Stimulated activated CD4-positive, alpha-beta T cell treated with anti-CD3 and anti-CD28 coated beads, Interleukin-2, amount 100 ng/mL, for 4 hours (primary cell): ENCODE measurements at places on chromosomes 11 and 22.

DNA sequence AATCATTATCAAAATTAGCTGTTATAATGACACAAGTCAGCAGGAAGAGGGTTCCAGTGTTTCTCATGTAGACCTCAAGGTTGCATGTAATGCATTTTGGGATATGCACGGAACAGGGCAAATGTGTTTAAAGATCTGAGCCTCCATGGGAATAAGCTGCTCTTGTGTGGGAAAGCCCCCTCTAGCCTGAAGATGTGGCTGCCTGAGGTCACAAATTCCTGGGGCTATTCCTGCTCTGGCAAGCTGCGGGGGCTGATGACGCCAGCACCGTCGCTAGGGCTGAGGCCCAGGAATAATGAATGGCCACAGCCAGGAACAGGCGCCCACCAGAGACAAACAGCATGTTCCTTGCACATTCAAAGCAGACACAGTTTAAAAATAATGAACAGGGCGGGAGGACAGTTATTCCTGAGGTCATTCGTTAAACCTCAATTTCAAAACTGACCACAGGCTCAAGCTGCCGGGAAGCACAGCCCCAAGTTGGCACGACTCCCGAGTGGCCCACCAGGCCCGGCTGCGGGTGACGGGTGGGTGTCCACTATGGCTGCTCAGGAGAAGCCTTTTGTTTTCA lies 11.7 kb downstream of the OSBPL5 start:
- DNase-seq, result no peak

DNA sequence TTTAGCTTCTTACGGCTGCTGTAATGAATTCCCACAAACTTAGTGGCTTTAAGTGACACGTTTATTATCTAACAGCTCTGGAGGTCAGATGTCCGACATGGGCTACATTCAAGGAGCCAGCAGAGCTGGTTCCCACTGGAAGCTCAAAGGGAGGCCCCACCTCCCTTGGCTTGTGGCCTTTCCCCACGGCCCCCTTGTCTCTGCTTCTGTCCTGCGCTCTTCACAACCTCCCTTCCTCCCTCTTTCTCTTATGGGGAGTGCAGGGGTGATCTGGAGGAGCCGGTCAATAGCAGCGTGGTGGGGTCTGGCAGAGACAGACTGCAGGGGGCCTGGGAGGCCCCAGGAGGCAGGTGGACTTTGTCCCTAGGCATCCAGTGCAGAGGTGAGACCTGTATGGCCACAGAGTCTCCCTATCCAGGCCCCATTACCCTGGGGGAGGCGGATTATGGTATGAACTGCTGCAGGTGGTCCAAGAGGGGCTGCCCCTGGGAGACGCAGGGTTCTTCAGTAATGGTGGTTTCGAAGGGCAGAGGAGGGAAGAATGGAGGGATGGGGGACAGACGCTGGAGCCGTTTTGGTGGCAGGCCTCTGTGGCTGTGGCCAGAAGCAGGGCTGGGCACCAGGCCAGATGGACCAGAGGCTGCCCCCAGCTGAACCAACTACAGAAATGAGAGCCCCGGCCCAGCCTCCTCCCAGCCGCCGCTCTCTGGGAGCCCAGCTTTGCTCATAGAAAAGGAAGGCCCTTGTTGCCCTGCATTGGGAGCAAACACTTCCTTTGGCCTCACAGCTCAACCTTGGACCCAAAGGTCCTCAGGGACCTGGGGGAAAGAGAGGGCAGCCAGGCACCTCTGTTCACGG lies 30.7 kb upstream of the KCNQ1OT1 start:
- no peak for DNase-seq

DNA sequence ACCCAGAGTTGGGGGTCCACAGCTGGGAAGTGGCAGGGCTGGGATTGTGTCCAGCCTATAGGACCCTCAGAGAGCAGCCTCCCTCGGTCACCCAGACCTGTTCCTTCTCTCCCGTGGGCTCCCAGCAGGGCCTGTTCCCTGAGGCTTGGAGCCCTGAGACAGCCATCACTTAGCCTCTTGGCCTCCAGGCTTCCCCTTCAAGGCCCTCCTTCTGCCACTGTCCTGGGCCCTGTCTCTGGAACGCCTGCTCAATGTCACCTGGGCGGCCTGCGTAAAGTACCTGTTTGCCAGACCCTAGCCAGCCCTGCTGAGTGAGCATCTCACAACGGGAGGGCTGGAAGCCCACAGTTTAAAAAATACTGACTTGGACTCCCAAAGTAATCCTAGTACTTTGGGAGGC lies 6.5 kb downstream of the MGAT3 start:
- DNase-seq, result no peak

- DNase-seq, result no peak
Observed at GRCh38 chr11:59247531-59248227, 35.0 kb upstream of the MPEG1 start.

- DNase-seq, result no peak
Observed at GRCh38 chr22:20034143-20034542, 13.2 kb downstream of the TANGO2 start.

DNA sequence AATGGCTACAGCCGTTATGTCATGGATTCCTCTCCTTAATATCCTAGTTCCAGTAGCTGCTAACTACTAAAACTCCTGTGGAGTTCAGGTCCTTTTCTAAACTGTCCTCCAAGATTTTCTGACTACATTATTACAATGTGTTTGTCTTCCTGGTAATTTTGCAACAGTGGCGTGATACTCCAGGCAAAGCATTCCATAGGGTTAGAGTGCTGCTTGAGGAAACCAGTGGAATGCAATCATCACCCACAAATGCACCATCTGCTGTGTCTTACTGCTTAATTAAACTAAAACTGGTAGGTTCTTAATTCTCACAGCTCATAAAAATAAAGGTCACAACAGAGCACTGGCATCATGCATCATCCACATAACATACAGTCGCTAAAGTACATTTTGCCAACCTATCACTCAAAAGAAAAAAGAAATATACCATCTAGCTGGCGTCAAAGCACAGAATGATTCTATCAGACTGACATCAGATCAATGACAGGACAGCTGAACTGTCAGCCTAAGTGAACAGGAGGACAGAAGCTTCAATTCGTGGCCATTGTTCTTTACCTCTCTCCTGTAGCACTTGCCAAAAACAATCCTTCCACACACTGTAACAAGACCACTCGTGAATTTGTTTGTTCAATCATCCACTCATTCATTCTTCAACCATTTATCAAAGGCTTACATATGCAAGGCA lies 182.5 kb downstream of the CADM1 start:
- DNase-seq, result no peak

GRCh38 chr11:45209891-45210699 lies 63.7 kb downstream of the PRDM11 start:
- no peak for DNase-seq

DNA sequence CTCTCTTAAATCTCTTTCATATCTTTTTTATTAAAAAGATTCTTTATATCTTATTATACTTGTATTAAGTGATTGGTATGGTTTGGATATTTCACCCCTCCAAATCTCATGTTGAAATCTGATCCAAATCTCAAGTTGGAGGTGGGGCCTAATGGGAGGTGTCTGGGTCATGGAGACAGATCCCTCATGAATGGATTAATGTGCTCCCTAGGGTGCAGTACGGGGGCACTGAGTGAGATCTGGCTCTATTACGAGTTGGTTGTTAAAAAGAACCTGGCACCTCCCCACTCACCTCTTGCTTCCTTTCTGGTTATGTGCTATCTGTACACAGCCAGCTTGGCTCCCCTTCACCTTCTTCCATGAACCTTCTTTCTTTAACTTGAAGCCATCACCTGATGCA lies 149.6 kb downstream of the CWF19L2 start:
- DNase-seq, result no peak

DNA sequence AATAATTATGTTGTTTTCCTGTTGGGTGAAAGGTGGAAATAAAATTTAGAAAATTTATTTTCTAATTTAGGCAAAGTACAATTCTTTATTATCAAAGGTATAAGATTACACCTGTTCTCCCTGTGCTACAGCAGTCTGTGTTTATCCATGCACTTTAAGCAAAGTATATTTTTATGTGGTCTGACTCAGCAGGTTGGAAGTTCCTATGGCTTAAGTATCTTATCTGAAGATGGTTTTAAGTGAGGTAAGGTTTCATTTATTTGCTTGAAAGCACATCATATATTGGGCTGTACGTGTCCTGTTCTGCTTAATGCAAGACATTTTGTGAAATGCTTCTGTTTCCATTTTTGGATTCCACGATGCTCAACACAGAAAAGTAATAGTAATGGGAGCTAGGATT lies 14.6 kb downstream of the PPME1 start:
- DNase-seq, result no peak

- no peak for DNase-seq
Observed at GRCh38 chr22:38397189-38398085, 57.6 kb downstream of the KCNJ4 start.

DNA sequence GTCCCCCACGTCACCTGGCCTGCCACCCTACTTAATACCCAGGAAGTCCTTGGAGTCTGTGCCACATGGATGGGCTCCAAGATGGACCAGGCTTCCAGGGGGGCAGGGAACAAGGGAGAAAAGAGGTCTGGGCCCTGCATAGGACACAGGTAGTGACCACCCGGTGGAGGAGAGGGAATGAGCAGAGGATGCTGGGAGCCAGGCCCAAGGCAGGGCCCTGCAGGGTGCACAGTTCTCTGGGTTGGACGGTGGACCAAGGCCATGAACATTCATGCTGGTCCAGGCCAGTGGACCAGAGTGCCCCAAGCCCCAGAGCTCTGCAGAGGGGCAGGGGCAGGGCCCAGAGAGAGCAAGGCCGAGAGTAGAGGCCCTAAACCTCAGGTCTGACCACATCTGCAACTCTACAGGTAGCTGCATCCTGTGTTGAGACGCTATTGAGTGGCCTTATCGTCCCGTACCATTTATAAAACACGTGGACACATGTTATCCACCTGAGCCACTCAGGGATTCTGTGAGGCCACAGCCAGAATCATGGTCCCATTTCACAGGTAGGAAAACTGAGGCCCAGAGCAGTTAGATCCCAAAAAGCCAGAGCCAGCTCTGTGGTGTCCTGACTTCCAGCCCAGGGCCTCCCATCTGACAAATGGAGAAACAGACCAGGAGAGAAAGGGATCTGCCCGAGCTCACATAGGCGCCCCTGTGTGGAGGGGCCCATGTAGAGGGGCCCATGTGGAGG lies 46.4 kb downstream of the IGLL5 start:
- no peak for DNase-seq

DNA sequence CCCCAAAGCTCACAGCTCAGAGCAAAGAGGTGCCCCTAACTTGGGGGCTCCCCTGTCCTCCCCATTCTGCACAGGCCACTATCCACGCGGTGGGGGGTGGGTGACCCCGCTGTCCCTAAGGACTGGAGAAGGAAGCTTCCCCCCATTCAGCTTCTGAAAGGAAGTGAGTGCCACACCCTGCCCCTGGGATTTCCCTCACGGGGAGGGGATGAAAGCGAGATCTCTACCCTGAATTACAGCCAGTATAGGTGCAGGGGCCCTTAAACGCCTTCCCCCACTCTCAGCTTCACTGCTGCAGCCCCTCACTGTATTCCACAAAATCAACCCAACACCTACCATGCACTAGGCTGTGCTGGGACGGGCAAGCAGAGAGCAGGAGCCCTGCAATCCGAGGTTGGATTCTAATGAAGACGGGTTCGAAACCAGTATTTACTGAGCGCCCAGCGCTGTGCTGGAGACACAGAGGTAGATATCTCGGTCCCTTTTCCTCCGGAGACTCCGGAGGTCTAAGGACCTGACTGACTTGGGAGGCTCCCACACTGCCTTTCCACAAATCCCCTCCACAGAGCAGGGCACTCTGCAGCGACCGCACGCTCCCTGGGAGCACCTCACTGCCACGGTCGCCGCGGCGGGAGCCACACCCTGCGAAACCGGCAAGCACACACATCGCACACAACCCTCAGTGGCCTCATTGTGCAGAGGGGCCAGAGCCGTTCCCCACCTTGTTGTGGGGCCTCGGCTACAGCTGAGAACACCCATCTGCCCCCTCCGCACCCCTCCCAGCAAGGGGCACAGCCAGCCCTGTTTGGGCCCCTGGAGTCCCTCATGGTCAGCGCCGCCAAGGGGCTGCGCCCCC lies 1.8 kb downstream of the AHNAK start:
- DNase-seq, result no peak

- no peak for DNase-seq
Observed at GRCh38 chr11:64124147-64124546, 41.8 kb downstream of the MACROD1 start.

GRCh38 chr11:5277807-5278382 lies 8.2 kb upstream of the HBE1 start:
- DNase-seq, result no peak

DNA sequence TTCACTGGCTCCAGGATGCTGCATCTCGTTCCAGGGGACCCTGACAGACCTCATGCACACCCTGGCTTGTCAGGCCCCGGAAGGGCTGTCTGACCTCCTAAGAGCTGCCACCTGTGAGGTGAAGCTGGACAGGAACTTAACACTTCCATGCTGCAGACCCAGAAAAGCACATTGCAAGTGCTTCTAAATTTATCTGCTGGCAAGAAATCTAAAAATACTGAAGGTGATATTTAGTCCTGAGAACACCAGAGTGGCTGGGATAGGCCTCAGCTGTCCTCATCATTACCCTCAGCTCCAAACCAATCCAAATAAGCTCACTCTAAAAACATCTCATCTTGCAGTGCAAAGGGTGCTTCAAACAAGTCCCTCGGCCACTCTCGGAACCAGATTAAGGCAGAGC lies 46.7 kb downstream of the ABTB2 start:
- no peak for DNase-seq

DNA sequence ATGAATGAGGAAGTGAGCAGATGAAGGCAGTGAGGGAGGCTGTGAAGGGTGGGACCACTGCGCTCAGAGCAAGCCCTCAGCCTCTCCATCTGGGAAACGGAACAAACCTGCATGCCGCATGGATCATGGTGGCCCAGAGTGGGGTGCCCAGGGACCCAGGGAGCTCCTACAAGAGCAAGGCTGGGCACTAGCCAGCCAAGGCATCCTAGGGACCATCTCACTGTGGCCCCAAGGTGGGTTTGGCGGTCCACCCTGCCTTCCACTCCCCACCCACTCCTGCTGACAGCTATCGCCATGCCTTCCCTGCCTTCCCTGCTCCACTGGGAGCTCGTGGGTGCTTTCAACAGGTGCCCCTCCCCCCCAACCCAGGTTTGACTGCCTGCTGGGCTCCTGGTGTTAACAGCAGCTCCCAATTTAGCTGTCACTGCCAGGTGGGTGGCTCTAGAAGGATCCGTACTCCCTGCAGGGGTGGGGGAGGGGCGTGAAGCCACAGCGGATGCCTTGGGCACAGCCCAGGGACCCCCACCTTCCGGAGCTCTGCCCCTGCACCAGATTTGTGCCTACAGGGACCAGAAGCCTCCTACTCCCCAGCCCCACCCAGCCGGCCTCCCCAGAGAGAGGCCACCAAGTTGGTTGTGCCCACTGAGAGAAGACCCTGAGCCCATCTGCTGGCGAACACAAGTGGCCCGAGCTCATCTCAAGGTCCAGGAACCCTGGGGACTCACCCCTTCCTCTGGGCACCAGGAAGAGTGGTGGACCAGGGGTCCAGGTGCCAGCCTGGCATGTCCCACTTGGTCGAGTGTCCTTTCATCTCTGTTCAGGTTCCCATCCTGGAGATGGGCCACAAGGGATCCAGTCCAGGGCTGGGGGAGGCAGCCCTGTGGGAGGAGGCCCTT lies 29.7 kb upstream of the PRODH start:
- no peak for DNase-seq
